ENCODE measurements at places on chromosomes 3 and 15. TPM values are rescaled to one million over a fixed set of nuclear protein-coding genes. Genes with fewer than 3 reads are reported as not detected.

SENP8 gene
- 2.5 TPM for total RNA-seq

GRCh38 chr3:64625381-64625780, 62.4 kb downstream of the ADAMTS9 start:
- DNase-seq: no peak

CHRFAM7A gene
- total RNA-seq: 2.4 TPM

DNA sequence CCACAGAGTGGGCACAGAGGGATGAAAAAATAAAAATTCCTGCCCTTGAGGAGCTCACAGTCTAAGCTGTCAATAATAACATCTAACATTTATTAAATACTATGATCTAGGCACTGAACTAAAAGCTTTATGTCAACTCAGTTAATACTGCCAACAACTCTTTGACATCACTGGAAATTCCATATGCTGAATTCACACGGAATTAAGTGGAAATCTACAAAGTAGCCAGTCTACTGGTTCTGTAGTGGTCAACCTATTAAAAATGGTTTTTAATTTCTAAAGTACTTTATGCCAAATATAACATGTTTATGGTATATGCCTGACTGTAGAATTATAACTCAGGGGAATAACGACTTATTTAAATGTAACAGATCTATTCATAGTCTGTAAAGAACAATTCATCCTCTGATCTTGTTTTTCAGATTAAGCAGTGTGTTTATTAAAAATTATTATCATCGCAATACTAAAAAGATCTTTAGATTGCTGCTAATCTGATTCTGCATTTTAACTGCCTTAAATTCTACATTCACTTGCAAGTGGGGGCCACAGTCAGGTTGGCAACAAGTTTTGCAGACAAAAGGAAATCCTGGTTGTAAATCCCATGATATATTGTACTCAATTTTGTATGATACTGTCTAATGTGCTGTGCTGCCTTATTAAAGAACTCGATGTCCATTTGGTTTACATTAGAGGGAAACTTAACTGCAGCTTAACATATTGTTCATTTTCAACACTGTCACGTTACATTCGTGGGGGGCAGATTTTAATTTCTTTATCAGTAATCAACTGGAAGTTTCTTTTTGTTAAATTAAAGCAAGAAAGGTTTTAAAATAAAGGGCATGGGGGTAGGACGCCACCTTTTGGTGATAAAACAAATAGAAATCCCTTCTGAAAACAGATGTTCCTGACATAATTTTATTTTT, 2.6 kb upstream of the FOXP1 start:
- DNase-seq: peak; percentile 32

- no peak for DNase-seq
Observed at GRCh38 chr15:72202801-72203506, 5.4 kb upstream of the GRAMD2A start.

DNA sequence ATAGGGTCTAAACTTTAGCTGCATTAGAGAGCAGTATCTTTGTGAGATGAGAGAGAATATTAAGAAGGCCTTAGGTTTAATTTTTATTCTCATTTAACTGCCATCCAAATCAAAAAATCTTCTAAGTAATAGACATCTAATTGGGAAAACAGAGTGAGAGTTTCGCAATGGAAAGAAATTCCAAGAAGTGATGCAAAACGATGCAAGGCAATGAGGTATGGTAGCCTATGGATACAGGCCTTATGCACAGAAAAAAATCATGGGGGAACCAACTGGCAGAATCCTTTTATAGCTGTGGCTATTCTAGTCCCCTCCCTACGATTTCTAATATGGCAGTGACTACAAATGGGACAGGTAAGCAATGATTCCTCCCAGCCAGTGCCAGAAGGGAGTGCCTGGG, 225.9 kb downstream of the GREM1 start:
- no peak for DNase-seq

DNA sequence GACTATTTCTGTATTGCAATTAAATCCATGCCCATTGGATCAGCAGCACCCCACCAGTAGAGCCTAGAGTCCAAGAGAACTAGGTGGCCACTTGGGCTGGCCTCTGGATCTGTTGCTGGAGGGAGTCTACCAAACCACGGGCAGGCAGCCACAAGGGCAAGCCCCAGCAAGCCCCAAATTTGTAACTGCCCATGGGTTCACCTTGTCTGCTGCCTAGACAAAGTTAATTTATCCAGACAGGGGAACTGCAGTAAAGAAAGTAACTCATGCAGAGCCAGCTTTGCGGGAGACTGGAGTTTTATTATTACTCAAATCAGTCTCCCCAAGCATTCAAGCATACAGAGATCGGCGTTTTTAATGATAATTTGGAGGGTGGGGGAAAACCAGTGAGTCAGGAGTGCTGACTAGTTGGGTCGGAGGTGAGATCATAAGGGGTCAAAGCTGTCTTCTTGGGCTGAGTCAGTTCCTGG, 74.0 kb upstream of the TERB2 start:
- peak; percentile 88 for DNase-seq

CKMT1A gene
- total RNA-seq: not detected

DNA sequence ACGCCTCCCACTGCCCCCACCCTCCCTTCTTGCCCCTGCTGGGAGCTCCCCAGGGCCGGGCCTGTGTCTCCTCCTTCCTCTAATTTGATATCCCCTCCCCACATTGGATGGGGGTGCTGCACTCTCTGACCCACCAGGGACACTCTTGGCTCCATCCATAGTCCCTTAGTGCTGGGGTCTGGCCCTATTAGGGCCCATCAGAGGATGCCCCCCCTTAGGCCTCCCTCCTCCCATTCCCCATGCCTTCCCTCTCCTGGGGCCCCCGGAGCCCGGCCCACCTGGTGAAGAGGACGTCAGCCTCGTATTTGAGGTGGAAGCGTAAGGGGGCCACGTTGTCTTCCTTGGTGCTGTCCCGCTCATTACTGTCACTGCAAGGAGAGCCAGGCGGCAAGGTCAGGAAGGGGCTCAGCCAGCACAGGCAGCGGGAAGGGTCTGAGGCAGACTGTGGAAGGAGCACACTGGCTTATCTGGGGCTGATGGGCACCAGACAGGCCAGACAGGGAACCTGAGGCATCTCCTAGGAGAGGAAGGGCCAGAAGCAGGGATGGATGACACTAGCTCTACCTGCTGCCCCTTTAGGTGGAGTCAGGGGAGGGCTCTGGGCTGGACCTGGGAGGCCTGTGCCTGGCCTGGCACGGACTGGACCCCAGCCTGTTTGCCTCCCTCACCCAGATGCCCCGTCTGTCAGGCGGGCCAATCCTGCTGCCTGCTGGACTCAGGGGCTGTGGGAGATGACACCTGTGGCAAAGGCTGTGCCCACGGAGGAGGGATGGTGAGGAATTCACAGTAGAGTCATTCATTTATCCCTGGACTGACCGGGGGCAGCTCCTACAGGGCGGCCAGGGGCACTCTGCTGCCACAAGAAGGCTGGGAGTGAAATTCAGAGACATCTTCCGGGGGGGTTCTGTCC, 36.2 kb downstream of the FEM1B start:
- DNase-seq: no peak

DNA sequence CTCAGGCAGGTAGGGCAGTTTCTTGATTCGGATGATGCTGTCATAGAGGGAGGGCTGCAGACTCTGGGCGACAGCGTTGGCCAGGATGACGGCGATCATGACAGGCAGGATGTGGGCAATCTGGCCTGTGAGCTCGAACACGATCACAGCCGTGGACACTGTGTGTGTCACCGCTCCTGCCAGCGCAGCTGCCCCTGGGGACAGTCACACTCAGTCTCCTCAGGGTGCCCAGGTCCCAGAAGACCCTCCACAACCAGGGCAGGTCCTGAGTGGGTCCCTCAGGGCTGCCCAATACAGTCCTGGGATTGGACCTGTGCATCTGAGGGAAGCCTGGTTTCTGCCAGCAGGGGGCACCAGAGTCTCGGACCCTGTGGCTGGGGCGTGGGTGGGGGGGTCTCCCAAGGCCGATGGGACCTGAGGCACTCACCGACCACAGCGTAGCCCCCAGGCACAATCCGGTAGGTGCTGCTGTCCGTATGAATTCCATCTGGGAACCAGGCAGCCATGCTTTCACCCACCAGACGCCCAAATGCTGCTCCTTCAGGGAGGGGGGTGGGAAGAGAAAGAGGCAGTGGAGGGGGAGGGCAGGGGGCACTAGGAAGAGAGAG, 7.2 kb downstream of the CLCN2 start:
- no peak for DNase-seq

- DNase-seq: peak; percentile 6
Observed at GRCh38 chr3:22922317-22922716, 280.8 kb upstream of the UBE2E2 start.

DNA sequence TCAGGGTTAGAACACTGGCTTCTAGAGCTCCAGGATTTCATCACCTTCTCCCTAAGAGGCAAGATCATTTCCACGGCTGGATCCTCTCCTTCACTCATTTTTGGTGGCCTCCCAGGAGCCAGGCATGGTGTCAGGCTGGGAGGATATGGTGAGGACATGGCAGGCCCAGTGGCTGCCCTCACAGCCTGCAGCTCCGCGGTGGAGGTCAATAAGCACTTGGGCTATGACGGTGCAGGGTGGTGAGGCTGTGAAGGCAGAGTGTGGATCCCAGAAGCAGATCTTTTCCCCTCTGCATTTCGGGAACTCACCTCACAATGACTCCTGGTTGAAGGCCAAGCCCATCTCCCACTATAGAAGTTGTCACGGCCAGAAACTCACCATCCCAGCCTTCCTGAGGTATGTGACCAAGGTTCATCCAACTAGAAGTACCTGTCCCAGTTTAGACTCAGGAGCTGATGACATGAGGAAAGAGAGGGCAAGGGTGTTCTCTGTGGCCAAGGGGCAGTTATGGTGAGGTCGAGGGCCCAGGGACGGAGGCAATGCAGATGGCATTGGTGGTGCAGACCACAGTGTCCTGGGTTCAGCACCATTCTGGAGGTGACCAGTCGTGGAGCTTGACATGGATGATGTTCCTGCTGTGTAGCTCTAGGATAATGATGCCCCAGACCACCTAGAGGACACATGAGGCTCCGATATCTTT, 100.1 kb upstream of the SMAD3 start:
- no peak for DNase-seq

DNA sequence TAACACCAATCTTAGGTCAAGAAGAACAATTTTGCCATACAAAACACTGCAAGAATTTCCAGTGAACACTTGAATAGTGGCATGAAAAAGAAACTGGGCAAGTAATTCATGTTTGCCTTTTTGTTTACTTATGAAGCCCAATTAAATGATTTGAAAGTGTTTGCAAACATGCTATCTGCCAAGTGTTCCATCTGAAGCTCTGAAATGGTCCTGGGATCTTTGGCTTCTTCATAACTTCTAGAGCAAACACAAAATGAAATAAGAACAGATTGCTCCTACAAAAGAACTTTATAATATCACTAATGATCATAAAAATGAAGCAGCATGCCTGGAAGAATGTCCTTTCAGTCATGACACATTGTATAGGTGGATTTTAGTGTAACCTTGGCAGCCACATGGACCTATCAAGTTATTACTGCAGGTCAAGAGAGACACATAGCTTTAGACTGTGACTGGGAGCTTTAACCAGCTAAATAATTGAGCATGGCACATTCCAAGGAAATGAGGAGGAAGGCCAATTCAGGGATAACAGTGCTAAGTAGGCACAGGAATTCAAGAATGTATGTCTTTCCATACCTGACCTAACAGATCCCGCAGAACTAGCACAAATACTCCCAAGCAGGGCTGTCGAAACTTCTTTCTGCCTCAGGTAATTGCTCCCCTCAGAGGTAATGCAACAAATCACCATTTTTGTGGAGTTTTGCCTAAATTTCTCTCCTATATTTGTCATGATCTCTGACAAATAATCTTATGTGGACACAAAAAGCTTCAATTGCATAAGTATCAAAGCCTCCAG, 144.6 kb downstream of the DUT start:
- DNase-seq: peak; percentile 34

- no peak for DNase-seq
Observed at GRCh38 chr3:180619723-180620122, 17.8 kb downstream of the TTC14 start.
